ENCODE measurements at places on chromosomes 11 and 22.
A peak's percentile ranks its signal among the peaks of the same experiment; 100 is the strongest.

DNA sequence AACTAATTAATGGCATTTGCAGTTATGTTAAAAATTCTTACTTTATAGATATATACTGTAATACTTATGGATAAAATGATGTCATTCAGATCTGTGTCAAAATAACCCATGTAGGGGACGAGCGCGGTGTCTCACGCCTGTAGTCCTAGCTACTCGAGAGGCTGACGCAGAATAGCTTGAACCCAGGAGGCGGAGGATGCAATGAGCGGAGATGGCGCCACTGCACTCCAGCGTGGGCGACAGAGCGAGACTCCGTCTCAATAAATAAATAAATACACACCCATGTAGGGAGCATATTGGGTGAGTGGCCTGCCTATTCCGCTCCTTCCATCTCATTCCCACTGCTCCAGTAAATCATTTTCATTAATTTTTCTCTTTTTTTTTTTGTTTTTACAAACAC is 7.1 kb downstream of the SNU13 start:
- DNase-seq = no peak

DNA sequence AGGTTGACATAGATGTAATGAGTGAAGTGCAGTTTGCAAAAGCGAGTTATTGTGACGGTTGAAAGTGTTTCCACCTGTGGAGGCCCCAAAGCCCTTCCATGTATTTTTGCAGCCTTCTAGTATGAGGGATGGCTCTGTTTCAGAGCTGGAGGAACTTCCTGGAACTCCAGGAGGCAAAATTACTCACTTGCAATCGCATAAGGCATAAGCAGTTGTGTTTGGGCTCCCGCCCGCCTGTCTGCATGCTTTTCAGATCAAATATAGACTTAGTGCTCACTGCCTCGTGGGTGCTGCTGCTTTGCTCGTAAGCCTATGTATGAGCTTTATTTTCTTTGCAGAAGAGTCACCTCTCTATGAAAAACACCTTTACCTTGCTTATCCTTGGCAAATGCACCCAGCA is 146.8 kb upstream of the LARGE1 start:
- DNase-seq = no peak

DNA sequence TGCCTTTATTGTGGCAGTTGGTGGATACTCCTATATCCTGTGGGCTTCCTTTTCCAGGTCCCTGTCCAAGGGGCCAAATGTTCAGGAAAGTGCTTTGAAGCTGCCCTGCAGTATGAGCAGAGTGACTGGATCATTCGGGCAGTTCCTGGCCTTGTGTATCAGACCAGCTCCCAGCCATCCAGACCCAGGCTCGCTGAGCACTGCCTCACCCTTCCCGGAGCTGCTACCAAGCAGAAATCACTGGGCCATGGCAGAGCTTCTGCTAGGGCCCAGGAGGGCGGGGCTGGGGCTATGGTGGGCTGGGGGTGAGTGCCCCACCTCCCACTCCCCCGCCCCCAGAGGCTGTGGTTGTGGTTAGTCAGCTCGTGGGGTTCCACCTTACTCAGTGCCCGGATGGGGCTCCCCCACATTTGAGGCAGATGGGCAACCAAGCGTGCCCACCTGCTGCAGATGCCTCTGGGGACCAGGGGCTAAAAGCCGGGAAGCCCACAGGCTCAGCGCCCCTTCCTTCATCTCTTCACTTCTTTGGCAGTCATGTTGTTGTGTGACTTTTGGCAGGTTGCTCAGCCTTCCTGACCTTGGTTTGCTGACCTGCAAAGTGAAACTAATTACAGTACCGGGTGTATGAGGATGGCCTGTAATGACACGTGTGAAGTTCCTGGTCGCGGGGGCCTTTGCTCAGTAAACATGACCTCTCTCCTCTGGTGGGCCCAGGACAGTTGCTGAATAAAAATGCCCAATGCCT is 2.1 kb upstream of the LRRC32 start:
- no peak for DNase-seq

DNA sequence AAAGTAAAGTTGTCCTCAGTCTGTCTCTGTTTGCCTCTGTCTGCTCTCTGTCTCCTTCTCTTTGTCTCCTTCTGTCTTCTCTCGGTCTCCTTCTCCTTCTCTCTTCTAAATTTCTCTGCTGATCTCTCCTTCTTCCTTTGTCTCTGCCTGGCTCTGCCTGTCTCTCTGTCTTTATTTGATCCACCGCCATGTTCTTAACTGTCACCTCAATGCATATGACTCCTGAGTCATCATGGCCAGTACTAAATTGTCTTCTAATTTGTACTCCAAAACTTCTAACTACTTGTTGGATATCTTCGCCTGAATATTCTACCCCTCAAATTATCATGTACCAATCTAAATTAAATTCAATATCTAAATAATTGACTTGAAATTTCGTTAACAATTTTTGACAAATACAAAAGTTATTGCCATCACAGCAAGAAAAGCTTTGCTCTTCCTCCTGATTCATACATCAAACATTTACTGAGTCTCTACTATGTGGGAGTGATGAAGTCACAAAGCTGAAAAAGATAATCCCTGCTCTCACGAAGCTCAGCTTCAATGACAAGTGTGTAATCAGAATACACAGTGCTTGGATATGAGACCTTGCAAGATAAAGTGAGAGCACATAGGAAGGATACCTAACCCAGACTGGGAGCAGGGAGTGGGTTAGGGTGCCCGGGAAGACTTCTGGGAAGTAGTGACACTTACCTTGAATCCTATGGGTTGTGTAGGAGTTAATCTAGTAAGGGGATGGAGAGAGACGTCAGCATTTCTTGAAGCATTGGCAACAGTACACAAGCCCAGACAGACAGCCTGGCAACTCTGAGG is 193.0 kb downstream of the MAML2 start:
- DNase-seq = no peak

DNA sequence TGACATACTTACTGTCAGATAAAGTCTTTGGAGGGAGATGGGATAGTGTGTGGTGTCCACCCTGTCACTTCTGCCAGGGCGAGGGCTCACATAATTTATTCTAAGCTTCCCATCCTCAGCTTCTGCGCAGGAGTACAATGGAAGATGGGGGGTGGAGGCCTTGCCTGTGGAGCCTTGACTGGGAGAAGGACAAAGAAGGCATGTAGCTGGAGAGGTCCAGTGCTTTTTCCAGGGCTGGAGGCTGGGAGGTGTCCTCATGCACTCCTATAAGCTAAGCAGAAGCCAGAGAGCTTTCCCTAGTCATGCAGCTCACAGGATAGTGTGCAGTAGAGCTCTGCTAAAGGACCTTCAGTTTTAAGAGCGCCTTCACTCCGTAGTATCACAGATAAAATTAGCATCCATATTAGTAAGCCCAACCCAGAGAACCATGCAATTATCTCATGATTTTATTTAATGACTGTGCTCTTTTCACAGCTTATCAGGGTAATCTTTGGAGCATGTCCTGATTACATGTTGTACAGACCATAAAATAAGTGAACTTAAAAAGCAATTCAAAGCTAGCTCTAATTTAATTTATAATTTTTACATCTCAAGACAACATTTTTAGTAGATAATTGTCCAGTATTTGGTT is 148.3 kb downstream of the TEAD1 start:
- DNase-seq = no peak

GRCh38 chr11:92340839-92341238 is 116.2 kb downstream of the FAT3 start:
- no peak for DNase-seq

DNA sequence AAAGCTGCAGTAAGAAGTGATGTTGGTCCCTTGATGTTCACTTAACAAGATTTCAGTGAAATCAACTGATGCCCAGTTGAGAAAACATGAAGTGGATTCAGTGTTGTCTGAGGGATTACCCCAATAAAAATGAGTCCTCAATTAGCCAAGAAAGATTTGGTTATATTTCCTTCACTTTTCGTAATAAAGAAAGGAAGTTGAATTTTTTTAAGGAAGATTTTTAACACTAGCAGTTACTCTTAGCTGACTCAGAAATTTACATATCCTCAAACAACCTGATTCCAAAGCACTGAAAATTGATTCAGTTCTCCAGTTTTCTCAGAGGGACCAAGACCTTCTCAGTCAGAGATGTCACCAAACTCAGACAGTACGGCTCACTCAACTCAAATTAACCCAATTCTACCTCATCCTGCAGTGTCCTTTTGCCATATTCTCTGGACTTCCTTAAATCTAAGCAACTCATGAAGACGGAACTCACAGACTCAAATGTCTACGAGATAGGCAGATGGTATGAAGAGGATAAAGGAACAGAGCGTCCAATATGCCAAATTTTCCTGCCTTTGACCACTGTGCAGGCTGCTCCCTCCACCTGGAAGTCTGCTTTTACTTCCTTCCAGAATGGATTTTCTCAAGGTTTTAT is 22.8 kb downstream of the SLC5A4 start:
- DNase-seq = no peak

DNA sequence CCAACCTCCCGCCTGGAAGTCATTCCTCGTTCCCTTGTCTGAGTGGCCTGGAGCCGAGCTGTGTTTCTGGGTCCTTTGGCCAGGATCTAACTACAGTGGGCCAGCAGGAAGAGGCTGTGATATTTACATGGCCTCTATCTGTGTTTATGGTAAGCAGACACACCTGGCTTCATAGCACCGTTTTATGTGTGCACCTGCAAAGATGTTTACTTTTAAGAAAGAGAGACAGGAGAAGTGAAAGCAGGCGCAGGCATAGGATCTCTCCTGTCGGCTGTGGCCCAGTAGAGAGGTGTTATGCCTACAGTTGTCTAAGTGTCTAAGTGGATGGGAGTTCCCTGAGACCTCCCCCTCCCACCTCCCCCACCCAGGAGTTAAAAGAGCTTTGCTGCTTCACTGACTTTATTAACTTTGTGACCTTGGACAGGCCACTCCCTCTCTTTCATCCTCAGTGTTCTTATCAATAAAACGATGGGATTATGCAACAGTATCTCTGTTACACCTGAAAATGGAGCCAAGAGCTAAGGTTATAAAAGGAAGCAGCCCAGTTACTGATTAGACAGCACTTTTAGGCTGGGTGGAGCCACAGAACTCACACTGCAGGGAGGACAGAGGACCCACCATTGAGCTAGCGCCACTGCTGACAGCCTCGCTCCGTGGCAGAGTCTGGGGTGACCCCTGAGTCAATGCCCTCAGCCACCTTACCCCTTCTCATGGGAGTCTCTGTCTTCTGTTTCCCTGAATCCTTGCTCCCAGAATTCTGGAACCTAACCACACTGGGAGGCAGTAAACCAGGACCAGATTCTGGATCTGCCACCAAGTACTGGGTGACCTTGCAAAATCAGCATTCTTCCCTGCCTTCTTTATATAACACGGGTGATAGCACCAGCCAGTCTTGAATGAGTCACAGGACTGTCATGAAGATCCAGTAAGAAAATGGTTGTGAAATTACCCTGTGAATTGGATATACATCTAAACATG is 22.0 kb downstream of the ST14 start:
- DNase-seq = no peak

DNA sequence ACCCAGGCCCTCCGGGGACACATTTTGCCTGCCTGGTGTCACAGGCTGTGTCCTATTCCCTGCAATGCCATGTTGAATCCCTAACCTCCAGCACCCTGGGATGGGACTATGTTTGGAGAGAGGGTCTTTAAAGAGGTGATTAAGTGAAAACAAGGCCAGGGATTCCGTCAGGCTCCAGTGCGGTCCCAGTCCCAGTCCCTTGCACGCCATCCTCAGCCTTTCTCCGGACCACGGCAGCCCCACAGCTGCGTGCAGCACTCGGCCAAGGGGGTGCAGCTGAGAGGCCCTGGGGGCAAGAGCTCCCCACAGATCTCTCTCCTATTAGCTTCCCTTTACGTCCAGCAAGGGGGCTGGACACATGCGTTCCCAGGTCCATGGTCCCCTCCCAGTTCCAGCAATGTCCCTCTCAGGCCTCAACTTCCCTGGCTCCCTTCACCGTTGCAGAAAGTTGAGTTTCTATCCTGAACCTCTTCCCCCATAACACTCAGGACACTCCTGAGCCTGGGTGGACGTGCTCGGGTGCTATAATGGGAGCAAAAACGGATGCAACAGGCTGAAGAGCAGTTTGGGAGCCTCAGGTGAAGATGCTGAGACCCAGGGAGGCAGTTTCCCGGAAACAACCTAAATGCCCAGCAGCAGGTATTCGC is 1422.7 kb downstream of the BRD1 start:
- no peak for DNase-seq

GRCh38 chr11:78855116-78855515 is 280.5 kb upstream of the NARS2 start:
- DNase-seq = no peak

DNA sequence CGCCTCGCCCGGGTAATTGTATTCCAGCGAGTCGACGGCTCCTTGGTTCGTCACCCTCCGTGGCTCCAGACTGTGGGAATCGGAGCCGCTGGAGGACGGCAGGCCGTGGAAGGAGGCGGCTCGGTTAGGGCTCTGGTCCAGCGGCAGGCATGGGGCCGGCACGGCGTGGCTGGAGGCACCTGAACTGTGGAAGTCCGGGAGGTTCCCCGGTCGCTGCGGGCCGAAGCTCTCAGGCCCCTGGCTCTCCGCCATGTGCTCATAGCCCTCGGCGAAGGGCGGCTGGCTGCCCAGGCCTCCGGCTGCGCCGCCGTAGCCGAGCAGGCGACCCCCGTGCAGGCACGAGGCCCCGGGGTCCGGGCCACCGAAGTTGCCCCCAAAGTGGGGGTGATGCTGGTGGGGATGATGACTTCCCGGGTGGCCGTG is 1.7 kb downstream of the MN1 start:
- DNase-seq = no peak

GRCh38 chr11:10374386-10374785 is 69.5 kb downstream of the ADM start:
- DNase-seq = no peak

GRCh38 chr11:68890490-68891231 is 13.0 kb downstream of the MRPL21 start:
- DNase-seq = peak; percentile 53

DNA sequence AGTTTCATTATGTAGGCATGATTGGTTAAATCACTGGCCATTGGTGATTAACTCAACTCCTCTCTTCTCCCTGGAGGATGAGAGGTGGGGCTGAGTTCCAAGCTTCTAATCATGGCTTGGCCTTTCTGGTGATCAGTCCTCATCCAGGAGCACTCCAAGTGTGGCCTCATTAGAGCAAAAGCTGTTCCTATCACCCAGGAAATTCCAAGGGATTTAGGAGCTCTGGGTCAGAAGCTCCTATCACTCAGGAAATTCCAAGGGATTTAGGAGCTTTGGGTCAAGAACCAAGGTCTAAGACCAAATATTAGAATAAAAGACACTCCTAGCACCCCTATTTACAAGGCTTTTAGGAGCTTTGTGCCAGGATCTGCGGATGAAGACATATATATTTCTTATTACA is 168.0 kb upstream of the BDNF start:
- DNase-seq = no peak

DNA sequence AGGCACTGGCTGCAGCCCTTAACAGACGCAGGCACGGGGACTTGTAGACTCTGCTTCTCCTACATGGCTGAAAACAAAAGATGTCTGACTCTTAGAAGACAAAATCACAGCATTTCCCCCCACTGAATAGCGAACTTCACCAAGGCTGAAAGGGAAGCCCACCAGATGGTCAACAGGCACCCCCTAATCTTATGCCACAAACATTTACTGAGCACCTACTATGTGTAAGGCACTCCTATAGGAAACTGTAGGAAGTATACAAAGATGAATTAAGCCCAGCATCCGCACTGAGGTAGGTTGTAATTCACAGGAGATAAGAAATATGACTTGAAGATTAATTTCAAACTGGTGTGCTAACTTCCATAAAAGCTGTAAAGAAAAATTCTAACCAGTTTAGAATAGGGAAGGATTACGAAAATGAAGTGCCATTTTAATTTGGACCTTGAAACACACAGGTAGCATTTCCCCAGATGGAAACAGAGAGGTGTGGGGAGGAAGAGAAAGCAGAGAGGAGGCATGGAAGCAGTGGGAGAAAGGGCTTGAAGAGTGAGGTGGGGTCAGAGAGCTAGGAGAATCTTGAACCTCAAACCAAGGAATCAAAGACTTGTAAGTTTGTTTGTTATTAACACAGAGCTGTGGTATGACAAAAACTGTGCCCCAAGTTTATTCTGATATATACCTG is 38.1 kb downstream of the NUMA1 start:
- DNase-seq = peak; percentile 9
